Amniotic stem cell (primary cell): ENCODE measurements at places on chromosomes 7 and 10.

DNA sequence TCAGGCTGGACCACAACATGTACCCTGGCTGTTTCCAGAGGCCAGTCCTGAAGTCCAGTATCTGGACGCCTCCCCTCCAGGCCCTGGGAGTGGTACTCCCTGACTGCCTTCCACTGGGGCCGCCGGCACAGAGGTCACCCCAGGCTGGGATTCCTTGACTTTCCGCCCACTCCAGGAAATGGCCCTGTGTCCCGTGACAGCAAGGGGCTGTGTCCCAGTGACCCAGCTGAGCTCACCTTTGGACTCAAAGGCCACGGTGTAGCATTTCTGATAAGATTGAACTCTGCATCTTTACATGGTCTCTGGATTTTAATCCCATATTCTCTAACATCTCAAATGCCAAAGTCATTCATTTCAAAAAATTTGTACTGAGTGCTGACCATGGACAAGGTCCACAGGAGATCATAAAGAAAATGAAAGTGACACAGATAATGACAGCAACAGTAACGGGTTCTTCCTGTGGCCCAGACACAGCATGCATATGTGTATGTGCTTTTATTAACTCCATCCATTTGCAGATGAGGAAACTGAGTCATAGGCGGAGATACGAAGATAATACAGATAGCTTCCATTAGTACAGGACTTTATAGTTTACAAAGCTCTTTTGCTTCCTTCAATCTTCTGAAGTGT lies 5.4 kb downstream of the ADAMTS14 start:
- DNase-seq, result no peak

DNA sequence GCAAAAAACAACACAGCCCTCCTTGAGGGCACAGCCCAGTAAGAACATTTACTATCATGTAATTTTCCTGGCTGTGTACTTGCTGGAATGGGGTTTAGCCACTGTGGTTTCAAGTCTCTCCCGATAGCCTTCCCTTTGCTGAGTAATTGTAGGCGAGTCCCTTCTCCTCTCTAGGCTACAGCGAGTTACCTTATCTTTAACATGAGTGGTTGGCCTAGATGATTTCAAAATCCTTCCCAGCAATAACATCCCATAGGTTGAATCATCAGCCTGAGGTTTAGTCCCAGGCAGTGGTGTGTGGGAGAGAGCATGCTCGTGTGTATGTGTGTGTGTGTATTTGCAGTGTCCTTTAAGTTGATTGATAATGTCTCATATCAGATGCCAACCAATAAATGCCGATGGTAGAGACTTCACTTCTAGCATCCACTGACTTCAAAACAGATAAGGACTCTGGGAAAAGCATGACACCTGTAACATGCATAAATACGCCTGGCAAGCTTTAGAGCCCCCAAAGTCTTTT lies 142.9 kb upstream of the ZMIZ1 start:
- DNase-seq, result peak; percentile 75

- no peak for DNase-seq
These were observed 483.0 kb downstream of the MAGI2 start for GRCh38 chr7:78970440-78970916.

GRCh38 chr7:44530990-44531389 lies 10.1 kb downstream of the NPC1L1 start:
- no peak for DNase-seq

GRCh38 chr7:142746264-142746663 lies 3.0 kb upstream of the PRSS1 start:
- DNase-seq, result no peak

DNA sequence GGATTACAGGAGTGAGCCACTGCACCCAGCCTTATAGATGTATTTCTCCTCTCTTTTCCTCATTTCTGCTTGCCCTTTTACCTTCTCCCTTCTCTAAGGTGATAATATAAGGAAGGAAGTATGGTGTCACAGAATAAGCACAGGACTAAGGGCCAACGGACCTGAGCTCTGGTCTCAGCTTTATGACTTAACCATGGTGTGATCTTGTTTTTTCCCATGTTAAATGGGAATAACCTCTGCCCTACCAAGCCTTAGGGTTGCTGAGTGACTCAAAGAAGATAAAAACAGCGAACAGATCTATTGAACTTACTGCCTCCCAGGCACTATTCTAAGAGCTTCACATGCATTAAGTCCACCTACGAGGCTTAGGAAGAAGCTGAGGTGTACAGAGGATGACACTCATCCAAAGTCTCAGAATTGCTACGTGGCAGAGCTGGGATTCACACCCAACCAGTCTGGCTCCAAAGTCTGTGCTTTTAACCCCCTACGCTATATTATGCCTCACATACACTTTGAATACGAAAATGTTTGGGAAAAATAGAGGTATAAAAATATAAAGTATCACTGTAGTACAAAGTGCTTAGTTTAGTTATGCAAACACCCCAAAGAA lies 5.6 kb downstream of the UROS start:
- no peak for DNase-seq

DNA sequence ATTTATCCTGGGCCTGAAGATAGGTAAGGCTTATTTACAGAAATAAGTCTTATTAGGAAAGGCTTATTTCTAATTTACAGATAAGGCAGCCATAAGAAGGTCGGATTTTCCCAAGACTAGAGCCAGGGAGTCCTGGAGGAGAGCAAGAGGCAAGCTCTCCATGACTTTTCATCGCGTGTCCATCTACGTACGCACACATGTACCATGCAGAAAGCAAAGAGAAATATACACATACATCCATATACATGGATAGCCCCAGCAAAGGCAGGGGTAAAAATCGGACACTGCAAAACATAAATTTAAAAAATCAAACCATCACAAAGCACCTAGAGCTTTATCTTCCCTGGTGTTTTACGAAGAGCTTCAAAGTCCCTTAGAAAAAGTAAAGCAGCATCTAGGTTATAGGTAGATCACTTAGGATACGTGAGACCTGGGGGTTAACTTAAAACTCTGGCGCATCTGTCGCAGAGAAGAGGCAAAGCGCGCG lies 25.8 kb upstream of the ZRANB1 start:
- no peak for DNase-seq

DNA sequence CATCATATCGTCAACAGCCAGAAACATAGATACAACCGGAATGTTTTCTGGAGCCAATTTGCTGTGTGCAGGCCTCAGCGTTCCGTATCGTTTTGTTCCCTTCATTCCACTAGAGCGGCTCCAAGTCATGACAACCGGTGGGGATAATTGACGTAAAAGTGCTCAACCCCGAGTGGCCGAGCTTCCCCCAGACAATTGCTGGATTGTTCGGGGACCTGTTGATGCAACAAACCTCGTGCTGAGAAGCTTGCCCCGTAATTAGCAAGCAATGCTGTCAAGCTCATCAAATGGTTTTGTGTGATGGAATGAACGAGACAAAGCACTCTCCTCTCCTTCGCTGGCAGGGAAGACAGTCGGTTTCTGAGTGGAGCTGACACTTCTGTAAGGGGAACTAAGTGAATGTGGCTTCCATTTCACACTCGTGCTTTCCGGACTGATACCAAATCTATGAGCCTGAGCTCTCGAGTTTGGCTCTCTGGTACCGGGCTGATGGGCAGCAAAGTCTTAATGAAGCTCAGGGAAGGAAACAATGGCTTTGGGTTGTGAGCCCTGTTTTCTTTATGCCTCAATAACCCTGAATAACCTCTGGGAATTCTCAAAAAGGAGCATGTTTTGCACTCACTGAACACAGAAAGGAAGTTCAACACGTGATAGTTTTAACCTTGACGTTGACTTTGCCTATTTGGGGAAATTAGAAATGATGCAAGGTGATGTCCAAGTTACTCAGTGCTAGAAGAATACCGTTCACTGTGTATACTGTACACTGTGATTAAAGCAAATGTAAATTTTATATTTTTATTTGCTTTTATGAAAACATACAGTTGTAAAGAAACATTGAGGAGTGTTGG lies 220.5 kb downstream of the BAMBI start:
- no peak for DNase-seq

DNA sequence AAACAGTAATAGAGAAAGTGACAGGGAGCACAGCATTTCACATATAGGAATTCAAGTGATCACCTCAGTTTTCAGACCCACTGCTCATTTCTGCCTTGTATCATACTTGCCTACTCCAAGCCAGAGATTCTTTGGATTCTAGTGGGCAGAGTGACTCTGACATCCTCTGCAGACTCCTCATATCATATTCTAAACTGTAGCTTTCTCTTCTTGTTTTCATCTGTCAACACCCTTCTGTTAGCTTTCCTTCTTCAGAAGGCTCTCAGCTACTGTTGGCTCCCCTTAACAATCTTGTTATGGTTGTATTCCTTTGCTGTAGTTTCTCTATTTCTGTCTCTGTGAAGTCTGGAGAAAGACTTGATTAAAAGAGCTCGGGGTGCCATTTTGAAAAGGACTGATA lies 120.5 kb downstream of the CTNNA3 start:
- no peak for DNase-seq

- DNase-seq, result no peak
These were observed 100.1 kb upstream of the FGFR2 start for GRCh38 chr10:121698336-121698735.

DNA sequence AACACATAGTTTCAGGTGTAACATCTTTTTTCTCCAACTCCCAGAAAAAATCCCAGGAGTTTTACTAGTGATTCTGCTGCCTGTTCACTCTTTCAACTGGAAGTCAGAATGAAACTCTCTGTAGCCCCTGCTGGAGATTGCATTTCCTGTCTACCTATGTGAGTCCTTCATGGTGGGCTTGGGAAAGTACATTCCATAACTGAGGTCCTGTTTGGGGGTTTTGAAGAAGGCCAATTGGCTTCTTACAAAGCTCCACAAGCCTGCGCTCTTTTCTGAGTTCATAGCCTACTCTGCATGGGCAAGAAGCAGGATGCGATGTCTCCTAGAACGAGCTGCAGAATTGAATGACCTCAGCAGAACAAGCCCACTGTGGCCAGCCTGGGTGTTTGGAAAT lies 86.7 kb downstream of the LYZL2 start:
- no peak for DNase-seq

DNA sequence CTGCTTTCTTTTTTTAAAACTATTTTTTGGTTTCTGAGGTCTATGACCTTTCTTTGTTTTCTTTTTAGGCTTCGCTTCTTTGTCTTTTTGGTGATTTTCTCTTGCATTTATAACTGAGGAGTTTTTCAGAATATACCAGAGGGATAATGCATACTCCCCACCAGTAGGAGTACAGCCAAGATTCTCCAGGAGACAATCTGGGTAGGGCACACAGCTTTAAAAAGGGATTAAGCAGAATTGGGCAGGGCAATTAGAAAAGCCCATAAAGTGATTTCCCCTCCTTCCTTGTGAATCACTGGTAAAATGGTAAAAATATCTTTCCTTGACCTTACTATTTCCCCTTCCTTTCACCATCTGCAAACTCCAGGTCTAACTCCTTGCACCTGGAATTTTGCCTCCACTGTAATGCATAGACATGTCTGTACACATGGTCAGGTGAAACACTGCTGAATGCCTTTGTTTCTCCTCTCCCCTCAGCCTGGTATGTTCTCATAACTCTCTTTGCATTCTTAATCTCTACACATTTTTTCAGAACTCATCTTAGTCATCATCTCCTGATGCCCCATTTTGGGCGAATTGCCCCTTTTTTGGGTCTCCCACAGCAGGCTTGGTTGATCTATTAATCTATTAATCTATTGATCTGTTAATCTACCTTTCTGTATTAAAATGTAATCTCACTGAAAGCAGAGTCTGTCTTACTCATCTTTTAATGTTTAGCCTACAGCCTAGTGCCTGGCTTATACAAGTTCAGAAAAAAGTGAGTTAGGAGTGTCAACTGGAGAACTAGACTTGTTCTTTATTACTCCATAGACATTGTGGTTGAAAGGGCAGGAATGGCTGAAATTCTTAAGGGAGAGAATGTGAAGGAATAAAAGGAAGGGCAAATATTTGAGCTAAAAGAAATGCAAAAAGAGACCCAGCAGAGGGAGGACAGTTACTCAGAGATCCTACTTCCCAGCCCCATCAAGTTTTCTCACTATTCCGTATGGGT lies 64.6 kb downstream of the MDFIC start:
- DNase-seq, result no peak

DNA sequence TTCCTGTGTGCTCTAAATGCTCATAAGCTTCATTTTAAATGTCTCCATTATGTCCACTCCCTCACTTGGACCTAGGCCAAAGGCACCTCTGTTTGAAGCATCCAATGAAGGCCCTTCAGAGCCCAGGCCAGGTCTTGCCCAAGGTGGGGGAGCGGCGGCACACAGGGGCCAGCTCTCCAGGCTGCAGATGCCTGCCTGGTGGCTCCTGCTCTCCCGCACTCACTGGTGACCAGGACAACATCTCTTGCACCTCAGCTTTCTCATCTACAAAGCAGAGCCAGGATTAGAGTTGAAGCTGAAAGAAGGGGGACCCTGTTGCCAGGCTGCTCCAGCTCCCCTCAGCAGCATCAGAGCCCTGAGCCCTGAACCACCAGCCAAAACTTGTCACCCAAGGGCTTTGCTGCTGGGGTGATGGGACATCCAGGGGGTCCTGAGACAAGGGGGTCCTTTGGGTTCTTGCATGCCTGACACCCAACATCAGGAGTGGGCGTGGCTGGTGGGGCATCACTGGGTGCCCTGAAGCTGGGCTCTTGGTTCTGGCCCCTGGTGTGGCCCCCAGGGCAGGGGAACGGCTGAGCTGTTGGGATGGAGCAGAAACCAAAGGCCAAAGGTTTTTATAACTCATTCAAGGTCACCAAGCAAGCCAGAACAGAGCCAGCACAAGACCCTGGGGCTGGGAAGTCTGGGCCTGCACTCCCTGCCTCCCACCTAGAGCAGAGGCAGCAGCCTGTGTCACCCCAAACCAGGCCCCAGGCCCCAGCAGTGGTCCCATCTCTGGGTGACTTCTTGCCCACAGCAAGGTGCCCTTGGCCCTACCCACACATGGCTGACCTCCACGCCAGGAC lies 1.2 kb downstream of the NACAD start:
- no peak for DNase-seq

- DNase-seq, result no peak
These were observed 39.8 kb upstream of the SRGN start for GRCh38 chr10:69048103-69048502.

- no peak for DNase-seq
These were observed at the start of gene MUC12 for GRCh38 chr7:100969066-100969615. TSS of gene MUC12 (plus strand) at chr7:100969565. CDS start at chr7:100969623, 58 bp downstream.

GRCh38 chr7:114048386-114049235 lies 129.8 kb upstream of the PPP1R3A start:
- DNase-seq, result no peak

DNA sequence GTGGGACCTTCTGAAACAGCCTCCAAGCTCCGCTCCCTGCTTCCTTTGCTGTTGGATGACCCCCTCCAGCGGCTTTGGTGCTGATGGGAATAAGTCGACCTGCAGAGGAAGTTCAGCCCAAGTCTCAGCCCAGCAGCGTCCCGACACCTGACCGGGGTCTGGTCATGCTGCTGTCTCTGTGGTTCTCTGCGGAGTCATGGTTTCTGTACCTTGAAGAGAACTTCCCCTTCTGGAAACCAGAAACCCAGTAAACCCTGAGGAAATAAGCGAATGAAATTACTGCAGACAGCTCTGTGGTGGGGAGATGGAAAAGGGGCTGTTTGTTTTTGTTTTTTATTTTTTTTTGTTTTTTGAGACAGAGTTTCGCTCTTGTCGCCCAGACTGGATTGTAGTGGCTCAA lies 18.3 kb upstream of the ZNF12 start:
- DNase-seq, result no peak

- no peak for DNase-seq
These were observed 25.0 kb downstream of the ESYT2 start for GRCh38 chr7:158804335-158804734.

DNA sequence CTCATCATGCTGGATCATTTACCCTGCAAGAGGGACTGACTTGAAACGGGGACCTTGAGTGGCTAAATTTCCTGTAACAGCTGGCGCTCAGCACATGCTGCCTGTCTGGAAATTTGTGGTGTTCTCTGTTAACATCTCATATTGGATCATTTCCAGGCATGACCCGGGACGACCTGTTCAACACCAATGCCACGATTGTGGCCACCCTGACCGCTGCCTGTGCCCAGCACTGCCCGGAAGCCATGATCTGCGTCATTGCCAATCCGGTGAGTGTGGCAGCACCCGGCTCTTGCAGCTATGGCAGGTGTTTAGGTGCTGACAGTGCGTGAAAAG lies 9.9 kb downstream of the MDH2 start:
- no peak for DNase-seq
